ENCODE measurements at places on chromosomes 3 and 15.
A peak's percentile ranks its signal among the peaks of the same experiment; 100 is the strongest.

DNA sequence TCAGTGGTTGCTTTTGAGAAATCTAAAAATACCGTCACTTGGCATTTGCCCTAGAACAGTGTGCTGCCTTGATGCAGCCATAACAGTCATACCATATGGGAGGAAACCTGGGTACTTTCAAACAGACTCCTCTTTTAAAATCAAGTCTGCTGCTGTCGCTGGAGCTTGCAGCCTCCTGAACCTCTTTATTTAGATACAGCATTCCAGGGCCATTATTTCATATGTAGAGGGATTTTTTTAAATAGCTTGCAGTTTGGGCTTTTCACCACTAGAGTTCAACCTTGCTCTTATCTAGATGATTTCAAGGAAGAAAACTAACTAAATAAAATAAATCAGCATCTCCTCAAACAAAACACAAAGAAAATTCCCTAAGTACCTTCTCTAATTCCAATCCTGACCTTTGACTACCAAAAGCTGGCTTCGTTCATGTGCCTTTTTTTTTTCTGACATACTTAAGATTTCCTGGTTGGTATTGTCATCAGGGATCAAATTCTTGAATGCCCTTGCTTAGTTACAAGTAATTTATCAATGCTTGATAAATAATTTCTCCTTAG lies 111.6 kb downstream of the KBTBD8 start:
- no peaks in the 10 kb centered on the region for H3K36me3 ChIP-seq
- H3K27me3 ChIP-seq: no peaks in the 10 kb centered on the region
- DNase-seq: no peak

- H3K27me3 ChIP-seq: no peaks in the 10 kb centered on the region
- no peak for DNase-seq
- no peaks in the 10 kb centered on the region for H3K36me3 ChIP-seq
- peak overlapping the region; percentile 72 for H3K27ac ChIP-seq
Measured at GRCh38 chr3:73549051-73549600, 75.6 kb downstream of the PDZRN3 start.

DNA sequence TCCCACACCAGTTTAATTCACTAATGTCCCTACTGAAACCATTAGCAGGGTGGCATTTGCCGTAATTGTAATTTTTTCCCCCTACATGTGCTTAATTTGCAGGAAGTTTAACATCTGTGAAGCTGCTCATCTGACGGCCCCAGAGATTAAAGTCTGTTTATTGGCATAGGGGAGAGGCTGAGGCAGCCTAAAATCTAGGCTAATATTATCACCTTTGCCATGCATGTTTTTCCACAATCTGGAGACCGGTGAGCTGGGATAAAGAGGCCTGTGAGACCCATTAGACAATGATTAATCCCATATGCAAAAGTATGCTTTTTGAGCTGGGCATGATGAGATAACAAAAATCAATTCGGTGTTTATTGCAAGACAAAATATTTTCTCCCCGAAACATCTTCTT lies 561.2 kb upstream of the ALCAM start:
- no peaks in the 10 kb centered on the region for H3K4me1 ChIP-seq
- no peak for DNase-seq
- H3K36me3 ChIP-seq: no peaks in the 10 kb centered on the region
- H3K27ac ChIP-seq: no peak overlapping the region
- H3K4me3 ChIP-seq: no peak overlapping the region

- H3K4me1 ChIP-seq: no peaks in the 10 kb centered on the region
- H3K4me3 ChIP-seq: no peak overlapping the region
- H3K27ac ChIP-seq: no peak overlapping the region
- no peaks in the 10 kb centered on the region for H3K27me3 ChIP-seq
- DNase-seq: no peak
Measured at GRCh38 chr3:56421205-56421604, 47.1 kb downstream of the ERC2 start.

DNA sequence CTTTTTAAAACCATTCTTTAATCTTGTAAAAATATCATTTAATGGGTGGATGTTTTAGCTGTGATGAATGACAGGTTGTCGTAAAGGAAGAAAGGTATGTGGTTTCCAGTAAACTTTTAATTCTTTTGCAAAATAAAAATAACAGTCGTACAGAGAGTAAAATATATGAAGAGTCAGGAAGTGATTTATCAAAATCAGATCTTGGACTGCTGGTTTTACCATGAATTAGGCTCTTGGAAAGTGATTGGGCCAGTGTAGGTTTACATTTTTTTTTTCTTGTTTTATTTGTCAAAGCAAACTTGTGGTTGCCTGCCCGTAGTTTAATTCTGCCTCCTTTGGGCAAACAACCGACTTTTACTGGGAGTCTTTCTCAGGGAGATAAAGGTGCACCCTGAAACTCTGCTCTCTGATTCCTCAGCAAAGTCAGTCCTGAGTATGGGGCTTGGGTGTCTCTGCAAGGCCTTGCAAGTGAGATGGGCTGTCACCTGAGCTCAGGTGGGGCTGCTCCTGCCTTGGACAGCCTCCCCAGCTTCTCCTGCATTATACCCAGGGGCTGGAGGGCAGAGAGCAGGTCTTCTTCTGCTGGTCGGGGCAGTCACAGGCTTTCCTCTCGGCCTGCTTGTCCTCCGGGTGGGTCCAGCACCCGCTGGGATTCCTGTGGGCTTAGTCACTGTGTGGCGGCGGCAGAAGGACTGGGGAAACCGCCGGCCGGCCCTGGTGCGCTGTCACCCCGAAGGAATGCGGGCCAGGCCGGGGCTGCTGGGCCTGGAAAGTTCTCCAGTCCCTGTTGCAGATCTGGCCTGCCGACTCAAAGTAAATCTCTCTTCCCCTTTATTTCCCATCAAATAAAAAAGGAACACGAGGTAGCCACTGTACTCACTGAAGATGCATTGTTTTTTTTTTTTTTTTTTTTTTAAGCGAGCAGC lies 79.0 kb downstream of the IGF1R start:
- no peaks in the 10 kb centered on the region for H3K27me3 ChIP-seq
- H3K27ac ChIP-seq: peak overlapping the region; percentile 87
- peak; percentile 94 for DNase-seq
- H3K4me1 ChIP-seq: peaks cover 69% of the 10 kb centered on the region
- peak overlapping the region; percentile 0 for H3K4me3 ChIP-seq

DNA sequence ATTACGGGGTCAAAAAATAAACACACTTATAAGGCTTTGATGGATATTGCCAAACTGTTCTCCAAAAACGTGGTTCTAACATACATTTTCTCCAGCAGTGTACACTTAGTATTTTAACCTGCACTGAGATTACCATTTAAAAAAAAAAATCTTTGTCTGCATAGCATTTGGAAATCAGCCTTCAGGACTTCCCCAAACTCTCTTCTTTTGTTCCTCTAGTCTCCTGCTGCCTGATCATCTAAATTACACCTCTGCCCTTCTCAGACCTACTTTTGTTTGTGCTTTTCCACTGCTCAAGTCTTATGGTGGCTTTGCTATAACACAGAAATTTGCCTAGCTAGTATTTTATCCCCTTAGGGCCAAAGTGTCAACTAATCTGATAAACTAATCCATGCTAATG lies 3.8 kb downstream of the NCEH1 start:
- no peak overlapping the region for H3K4me3 ChIP-seq
- no peak overlapping the region for H3K27ac ChIP-seq
- no peaks in the 10 kb centered on the region for H3K36me3 ChIP-seq

DNA sequence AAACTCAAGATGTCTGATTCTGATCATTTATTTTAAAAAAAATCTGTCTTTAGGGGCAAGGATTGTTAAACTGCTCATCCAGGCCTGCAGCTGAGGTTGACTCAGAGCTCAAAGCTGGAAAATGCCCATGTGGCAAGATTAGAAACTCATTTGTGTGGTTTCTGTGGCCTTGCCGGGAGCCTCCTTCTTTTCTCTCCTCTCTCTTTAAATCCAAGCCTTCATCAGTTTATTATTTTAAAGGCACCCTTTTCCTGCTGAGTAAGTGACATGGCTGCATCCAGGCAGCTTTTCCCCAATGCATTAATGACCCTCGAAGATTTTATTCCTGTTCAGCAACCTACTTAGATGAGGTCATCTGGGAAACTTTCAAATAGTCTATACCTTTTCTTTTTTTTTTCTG lies 221.3 kb upstream of the CDIN1 start:
- peak overlapping the region; percentile 59 for H3K27ac ChIP-seq
- H3K27me3 ChIP-seq: no peaks in the 10 kb centered on the region
- H3K4me1 ChIP-seq: peaks cover 43% of the 10 kb centered on the region
- H3K4me3 ChIP-seq: no peak overlapping the region

- H3K27ac ChIP-seq: peak overlapping the region; percentile 78
- DNase-seq: no peak
Measured at GRCh38 chr3:127690106-127690505, 17.4 kb downstream of the ABTB1 start.

- no peaks in the 10 kb centered on the region for H3K36me3 ChIP-seq
- H3K27me3 ChIP-seq: peaks cover 87% of the 10 kb centered on the region
- H3K4me1 ChIP-seq: peaks cover 28% of the 10 kb centered on the region
- DNase-seq: no peak
- H3K4me3 ChIP-seq: no peak overlapping the region
- no peak overlapping the region for H3K27ac ChIP-seq
Measured at GRCh38 chr3:147389717-147390116, 16.6 kb downstream of the ZIC4 start.

GRCh38 chr15:47624503-47624902 lies 92.8 kb upstream of the SEMA6D start:
- H3K36me3 ChIP-seq: no peaks in the 10 kb centered on the region
- H3K27ac ChIP-seq: no peak overlapping the region
- no peaks in the 10 kb centered on the region for H3K4me1 ChIP-seq
- no peak overlapping the region for H3K4me3 ChIP-seq

DNA sequence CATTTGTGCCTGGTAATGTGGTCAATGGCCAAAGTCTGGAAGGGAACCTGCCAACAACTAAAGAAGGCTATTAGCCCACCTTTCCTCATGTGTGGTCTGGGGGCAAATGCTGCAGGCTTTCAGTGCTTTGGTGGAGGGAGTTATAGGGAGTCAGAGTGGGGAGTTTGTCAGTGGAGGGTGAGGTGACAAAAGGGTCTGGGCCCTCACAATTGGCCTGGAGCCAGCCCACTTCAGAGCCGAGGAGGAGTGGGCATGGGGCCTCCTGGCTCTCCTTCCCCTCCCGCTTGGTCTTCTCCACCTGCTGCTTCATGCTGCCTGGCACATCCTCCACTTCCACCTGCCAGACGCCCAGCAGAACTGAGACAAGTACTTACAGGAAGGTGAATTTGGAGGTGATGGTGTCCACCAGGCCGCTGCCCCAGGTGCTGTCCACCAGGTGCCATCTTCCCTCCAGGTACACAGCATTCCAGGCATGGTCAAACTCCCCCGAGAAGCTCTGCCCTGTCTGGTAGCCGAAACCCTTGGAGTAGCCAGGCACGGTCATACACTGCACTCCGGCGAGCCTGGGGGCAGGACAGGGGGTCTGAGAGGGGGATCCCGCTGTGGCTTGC lies 40.9 kb downstream of the KY start:
- no peak overlapping the region for H3K4me3 ChIP-seq
- no peak overlapping the region for H3K27ac ChIP-seq
- no peaks in the 10 kb centered on the region for H3K27me3 ChIP-seq
- H3K4me1 ChIP-seq: peaks cover 4% of the 10 kb centered on the region

- no peaks in the 10 kb centered on the region for H3K27me3 ChIP-seq
- peaks cover 31% of the 10 kb centered on the region for H3K4me1 ChIP-seq
- no peaks in the 10 kb centered on the region for H3K36me3 ChIP-seq
- H3K4me3 ChIP-seq: peak overlapping the region; percentile 52
Measured at GRCh38 chr3:159733194-159733860, 255.3 kb upstream of the IL12A start.

- peak within 1 kb of the TSS; percentile 17 for H3K27ac ChIP-seq
- H3K27me3 ChIP-seq: peaks cover 28% of the 10 kb centered on the region
- H3K4me3 ChIP-seq: peak within 1 kb of the TSS; percentile 46
- H3K36me3 ChIP-seq: no peaks in the 10 kb centered on the region
- DNase-seq: no peak
Measured at GRCh38 chr15:28098766-28099554, at the start of gene OCA2. OCA2 (minus strand) TSS chr15:28099315; CDS start chr15:28081874, 17,441 bp downstream.

GRCh38 chr15:74209997-74210671 lies 7.5 kb upstream of the STRA6 start:
- no peak overlapping the region for H3K4me3 ChIP-seq
- H3K27me3 ChIP-seq: no peaks in the 10 kb centered on the region
- no peak for DNase-seq

DNA sequence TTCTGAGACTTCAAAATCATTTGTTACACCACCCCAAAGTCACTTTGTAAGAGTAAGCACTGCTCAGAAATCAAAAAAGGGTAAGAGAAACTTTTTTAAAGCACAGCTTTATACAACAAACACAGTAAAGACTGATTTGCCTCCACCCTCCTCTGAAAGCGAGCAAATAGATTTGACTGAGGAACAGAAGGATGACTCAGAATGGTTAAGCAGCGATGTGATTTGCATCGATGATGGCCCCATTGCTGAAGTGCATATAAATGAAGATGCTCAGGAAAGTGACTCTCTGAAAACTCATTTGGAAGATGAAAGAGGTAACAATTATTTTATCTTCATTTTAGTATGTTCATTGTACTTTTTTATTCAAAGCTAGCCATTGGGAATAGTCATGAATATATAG lies 32.6 kb downstream of the BLM start:
- no peak overlapping the region for H3K27ac ChIP-seq
- no peaks in the 10 kb centered on the region for H3K27me3 ChIP-seq
- DNase-seq: no peak
- H3K4me3 ChIP-seq: no peak overlapping the region

GRCh38 chr3:108311797-108312196 lies 15.4 kb downstream of the HHLA2 start:
- H3K4me1 ChIP-seq: no peaks in the 10 kb centered on the region
- no peak for DNase-seq
- no peak overlapping the region for H3K27ac ChIP-seq
- H3K27me3 ChIP-seq: no peaks in the 10 kb centered on the region

- H3K4me3 ChIP-seq: no peak overlapping the region
- H3K36me3 ChIP-seq: peaks cover 53% of the 10 kb centered on the region
- H3K4me1 ChIP-seq: no peaks in the 10 kb centered on the region
- no peak for DNase-seq
- no peak overlapping the region for H3K27ac ChIP-seq
- no peaks in the 10 kb centered on the region for H3K27me3 ChIP-seq
Measured at GRCh38 chr3:132682201-132682600, 22.1 kb downstream of the UBA5 start.

DNA sequence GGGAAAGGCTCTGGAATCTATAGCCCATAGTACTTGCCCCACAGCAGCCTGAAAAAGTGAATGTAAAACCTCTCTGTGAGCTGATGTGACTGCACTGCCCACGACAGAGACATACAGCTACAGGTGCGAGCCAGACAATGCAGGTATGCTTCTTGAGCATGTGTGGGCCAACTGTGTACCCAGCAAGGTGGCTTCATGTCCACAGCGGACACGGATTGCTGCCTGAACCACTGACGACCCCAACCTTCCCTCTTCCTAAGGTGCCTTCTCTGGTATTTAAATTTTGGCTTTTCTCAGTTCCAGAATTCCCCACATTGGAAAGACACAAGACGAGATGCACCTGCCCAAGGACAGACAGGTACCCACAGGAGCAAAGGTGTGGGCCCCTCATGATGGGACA lies 65.8 kb downstream of the SCN5A start:
- H3K36me3 ChIP-seq: peaks cover 31% of the 10 kb centered on the region
- no peak overlapping the region for H3K4me3 ChIP-seq
- no peak overlapping the region for H3K27ac ChIP-seq
- peak; percentile 53 for DNase-seq
- H3K4me1 ChIP-seq: no peaks in the 10 kb centered on the region

GRCh38 chr3:177196456-177197040 lies 734 bp downstream of the TBL1XR1 start:
- H3K36me3 ChIP-seq: no peaks in the 10 kb centered on the region
- peaks cover 40% of the 10 kb centered on the region for H3K4me1 ChIP-seq
- no peak for DNase-seq
- no peaks in the 10 kb centered on the region for H3K27me3 ChIP-seq
- H3K4me3 ChIP-seq: peak overlapping the region; percentile 90

Measured in esophagus muscularis mucosa (tissue), 4 donors.